ENCODE measurements at places on chromosomes 2 and 18.
A peak's percentile ranks its signal among the peaks of the same experiment; 100 is the strongest.

DNA sequence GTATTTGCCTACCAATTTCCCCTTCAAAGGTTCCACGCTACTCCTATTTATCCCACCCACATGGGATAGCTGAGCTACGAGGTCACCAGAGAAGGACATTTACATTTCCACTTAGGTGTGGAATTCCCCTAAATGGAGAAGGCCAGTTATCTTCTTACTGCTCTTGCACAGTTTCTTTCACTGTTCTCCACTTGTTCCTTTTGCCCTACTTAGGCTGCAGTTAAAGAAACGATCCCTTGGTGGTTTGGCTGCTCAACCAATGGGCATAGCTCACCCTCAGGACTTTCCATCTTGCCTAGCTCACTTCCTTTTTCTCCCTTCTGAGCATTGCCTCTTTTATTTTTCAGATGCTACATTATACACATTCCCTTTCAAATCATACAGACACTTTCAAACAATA lies 11.2 kb upstream of the NABP1 start:
- no peak for DNase-seq

- no peak for DNase-seq
Observed at GRCh38 chr2:67515056-67515455, 117.9 kb downstream of the ETAA1 start.

GRCh38 chr2:222398446-222398885 lies 25.9 kb upstream of the SGPP2 start:
- DNase-seq, result no peak

- peak; percentile 94 for DNase-seq
Observed at GRCh38 chr2:224930124-224930523, 112.1 kb downstream of the DOCK10 start.

DNA sequence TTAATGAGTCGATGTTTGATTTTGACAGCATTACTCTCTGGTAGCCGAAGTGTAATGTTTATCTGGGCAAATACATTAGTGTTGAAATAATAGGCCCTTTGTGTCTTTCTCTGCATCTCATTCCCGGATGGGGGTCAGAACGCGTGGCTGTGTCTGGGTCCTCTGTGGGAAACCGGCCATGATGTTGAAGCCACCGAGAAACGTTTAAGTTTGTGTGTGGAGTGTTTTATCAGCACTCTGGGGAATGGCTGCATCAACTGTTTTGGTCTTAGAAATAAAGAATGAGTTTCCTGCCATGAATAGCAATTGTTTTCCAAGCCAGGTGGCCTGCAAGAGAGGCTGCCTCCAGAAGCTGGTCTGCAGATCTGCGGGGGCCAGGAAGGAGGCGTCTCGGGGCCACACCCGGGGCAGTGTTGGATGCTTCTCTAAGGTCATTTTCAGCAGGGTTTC lies 69.7 kb downstream of the RNF144A start:
- DNase-seq, result no peak

GRCh38 chr2:22126106-22126505 lies 1002.3 kb downstream of the TDRD15 start:
- no peak for DNase-seq

GRCh38 chr2:222935688-222936298 lies 75.0 kb downstream of the ACSL3 start:
- no peak for DNase-seq

DNA sequence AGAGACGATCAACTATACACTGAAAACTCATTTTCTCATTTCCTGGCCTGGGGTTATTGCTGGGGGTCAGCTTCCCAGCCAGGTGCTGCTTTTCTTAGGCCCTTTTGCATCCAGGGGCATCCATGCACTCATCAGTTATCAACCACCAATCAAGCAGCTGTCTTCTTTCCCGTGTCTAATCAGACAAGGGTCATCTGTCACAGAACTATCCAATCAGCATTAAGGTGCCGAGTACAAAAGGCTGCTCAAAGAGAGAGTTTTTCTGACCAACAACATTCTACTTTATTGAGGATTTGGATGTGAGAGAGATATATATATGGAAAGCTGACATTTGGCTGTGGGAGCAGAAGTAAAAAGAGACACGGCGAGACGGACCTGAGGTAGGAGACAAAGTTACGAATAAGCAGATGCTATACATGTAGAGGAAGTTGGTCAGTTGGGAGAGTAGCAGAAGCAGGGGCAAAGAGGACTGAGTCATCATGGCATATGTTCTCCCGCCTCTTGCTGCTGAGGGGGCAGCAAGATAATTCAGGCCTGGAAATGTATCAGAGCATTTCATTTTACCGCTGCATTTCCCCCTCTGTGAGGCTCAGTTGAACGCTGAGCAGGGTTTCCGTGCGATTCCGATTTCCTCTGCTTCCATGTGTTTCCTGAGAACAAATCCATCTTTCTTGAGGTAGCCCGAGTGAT lies 129.3 kb downstream of the NUP35 start:
- DNase-seq, result no peak

- DNase-seq, result no peak
Observed at GRCh38 chr2:240234503-240234951, 94.1 kb upstream of the OTOS start.

All from Jurkat, Clone E6-1 (cell line).